ENCODE measurements at places on chromosomes 12 and 14.

GRCh38 chr12:85509857-85510256 is 229.8 kb downstream of the ALX1 start:
- DNase-seq = no peak

DNA sequence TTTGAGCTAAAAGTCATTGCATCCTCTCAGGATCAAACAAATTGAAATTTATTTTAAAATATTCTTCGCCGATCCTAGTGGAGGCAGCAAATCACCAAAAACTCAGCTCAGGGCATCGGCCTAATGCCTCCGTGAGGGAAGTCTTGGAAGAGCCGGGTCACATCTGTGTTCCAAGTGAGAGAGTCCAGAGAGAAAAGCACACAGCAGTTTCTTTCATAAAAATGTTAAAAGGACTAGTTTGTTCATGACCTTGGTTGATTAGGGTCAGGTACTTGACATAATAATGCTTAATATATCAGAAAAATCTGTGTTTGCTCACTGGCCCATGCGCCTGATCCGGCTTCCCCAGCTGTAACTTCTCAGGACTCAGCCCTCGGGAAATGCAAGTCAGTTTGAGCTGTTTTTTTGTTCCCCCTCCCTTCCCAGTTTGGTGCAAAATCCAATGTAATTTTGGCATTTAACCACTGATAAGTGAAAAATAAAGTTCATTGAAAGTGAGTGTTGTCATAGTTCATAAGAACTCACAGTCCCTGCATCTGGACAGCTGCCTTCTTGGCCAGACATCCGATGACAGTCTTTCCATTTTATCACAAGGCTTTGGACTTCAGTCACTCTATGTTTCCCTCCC is 161.7 kb downstream of the CAND1 start:
- DNase-seq = no peak

DNA sequence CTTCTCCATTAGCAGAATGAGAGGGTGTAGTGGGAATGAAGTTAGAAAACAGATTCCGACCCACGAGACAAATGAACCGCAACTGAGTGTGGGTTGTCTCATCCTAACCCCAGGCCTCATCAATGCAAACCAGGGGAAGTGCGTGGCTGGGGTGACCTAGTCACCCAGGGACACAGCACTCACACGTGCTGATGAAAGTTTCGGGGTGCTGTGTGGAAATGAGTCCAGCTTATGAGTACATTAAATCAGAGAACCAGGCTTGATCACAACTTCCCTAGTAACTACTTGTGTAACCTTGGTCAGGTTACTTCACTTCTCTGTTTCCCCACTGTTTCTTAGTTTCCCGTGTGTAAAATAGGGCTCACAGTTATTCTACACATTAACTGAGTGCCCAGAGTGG is 95.4 kb upstream of the CDKN3 start:
- DNase-seq = no peak

DNA sequence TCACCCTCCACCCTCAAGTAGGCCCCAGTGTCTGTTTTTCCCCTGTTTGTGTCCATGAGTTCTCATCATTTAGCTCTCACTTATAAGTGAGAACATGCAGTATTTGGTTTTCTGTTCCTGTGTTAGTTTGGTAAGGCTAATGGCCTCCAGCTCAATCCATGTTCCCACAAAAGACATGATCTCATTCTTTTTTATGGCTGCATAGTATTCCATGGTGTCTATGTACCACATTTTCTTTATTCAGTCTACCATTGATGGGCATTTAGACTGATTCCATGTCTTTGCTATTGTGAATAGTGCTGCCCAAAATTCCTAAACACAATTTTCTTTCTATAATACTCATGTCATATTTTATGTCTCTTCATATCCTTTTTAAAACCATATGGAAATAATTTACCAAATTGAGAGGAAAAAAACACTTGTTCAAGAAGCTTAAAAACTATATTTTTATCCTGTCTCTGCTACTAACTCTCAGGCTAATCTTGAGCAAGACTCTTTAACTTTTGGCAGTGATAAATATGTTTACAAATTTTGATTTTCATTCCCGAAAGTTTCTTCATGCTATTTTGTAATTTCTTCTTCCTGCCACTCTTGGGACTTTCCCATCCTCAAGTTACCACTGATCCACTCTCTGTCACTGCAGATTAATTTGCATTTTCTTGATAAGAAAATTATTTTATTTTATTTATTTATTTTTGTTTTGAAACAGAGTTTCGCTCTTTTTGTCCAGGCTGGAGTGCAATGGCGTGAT is 28.0 kb upstream of the OSBPL8 start:
- DNase-seq = no peak

GRCh38 chr14:86124328-86124727 is 594.4 kb downstream of the FLRT2 start:
- DNase-seq = no peak

Measured in stimulated activated CD4-positive, alpha-beta T cell treated with anti-CD3 and anti-CD28 coated beads, Interleukin-1b, Interleukin-23, amount 100 ng/mL, for 24 hours (primary cell).